CD4-positive, alpha-beta T cell treated with Interleukin-6 at 100 ng/mL for 8 hours (primary cell): ENCODE measurements at places on chromosomes 6 and 20.

DNA sequence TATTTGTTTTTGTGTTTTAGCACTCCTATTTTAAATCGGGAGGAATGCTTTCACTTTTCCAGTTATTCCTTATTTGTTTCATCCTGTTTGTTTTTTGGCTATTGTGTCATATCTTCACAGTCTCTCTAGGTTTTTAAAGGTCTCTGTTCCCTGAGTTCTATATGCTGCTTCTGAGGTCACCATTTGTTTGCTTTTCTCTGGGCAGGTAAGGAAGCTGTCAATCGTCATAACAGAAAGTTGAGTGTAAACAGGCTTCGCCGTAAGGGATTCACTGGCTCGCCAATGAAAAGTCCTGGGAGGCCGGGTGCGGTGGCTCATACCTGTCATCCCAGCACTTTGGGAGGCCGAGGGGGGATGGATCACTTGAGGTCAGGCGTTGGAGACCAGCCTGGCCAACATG is 48.7 kb upstream of the RPS6KA2 start:
- DNase-seq, result no peak

DNA sequence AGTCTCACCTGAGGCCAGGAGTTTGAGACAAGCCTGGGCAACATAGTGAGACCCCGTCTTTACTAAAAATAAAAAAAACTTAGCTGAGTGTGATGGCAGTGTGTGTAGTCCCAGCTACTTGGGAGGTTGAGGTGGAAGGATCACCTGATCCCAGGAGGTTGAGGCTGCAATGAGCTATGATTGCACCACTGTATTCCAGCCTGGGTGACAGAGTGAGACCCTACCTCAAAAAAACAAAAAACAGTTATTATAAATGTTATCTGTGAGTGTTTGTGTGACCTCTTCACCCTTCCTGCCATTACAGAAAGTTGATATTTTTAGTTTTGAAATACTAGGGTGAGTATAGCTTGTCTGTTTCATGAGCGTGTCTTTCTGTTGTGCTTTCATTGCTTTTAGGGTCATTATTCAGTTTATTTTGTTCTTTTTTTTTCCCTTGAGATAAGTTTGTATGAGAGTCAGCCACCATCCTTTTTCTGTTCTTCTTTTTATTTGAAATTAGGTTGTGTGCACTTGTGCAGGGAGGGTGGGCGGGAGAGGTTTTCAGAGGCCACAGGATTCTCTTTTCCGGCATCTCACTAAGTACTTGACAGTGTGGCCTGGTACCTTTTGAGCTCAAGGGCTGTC is 26.2 kb downstream of the CDYL start:
- no peak for DNase-seq

- DNase-seq, result no peak
Measured at GRCh38 chr20:62958388-62959100, 6.0 kb downstream of the SLC17A9 start.

GRCh38 chr6:72716916-72717315 is 95.1 kb downstream of the KCNQ5 start:
- DNase-seq, result no peak

DNA sequence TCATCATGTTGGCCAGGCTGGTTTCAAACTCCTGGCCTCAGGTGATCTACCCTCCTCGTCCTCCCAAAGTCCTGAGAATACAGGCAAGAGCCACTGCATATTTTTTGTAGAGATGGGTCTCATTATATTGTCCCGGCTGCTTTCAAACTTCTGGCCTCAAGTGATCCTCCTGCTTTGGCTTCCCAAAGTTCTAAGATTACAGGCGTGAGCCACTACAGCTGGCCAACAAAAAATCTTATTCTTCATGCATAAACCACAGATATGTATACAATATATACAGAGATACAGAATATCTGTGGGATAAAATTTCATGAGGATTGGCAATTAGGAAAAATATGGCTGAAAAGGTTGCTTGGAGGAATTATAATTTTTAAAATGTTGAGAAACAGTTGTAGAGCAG is 49.9 kb downstream of the SLC35A1 start:
- DNase-seq, result no peak

- no peak for DNase-seq
Measured at GRCh38 chr6:152600022-152600421, 37.1 kb downstream of the SYNE1 start.

GRCh38 chr20:25160897-25161296 is 34.6 kb upstream of the ENTPD6 start:
- DNase-seq, result no peak

GRCh38 chr6:106103728-106104109 is 17.6 kb downstream of the PRDM1 start:
- peak; percentile 60 for DNase-seq

GRCh38 chr20:21656308-21657067 is 49.0 kb upstream of the PAX1 start:
- no peak for DNase-seq

- no peak for DNase-seq
Measured at GRCh38 chr20:40960521-40960956, 68.1 kb upstream of the TOP1 start.

DNA sequence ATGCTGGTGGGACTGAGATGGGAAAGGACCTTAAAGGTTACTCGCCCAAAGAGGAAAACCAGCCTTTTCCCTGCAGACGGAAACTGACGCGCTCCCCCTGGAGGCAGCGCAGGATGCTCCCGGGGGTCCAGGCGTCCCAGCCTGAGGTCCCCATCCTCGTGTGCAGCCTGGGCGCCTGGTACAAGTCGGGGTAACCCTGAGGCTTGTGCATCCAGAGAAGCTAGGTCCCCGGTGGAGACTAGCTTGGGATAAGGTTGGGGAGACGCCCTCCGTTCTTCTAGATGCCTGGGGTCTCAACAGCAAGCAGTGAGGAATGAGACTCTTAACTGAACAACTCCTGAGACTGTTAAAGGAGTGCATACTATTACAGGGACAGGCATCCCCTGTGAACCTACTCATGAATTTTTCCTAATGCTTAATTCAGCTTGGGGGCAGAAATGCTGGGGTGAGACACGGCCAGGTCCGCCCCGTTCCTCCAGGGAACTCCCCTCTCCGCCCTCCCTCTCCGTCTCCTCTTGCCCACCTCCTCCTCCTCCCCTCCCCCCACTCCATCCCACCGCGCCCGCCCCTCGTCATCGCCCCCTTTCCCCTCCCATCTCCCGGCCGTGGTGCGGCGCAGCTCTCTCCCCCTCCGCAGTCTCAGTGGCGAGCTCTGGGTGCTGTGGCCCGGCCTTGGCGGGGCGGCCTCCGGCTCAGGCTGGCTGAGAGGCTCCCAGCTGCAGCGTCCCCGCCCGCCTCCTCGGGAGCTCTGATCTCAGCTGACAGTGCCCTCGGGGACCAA is at the start of gene PRSS35:
TSS of gene PRSS35 (plus strand) at position 634 of the 781 bp plus-strand sequence. CDS start 10,908 bp downstream, outside the sequence.
- DNase-seq, result no peak

DNA sequence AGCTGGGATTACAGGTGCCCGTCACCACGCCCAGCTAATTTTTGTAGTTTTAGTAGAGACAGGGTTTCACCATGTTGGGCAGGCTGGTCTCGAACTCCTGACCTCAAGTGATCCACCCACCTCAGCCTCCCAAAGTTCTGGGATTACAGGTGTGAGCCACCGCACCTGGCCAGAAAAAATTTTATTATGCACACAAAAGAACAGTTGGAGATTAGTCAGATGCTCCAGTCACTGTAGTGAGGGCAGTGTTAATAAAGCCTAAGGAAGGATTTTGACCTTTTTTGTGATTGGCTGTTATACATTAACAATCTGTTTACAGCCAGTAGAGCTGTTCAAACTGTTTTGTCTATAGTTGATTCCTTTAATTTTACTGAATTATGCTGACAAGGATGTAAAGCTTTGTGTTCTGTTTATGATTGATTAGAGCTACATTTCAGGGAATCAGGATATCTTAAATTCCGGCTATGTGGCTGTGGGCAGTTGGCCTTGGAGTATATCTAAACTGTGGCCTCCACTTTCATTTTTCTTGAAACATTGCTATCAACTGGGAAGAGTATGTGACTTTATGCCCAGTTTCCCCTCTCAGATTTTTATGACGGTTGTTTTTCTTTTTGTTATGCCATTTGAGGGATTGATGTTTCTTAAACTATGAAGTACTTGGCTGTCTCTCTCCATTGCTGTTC is 9.9 kb downstream of the ZSWIM3 start:
- no peak for DNase-seq

- no peak for DNase-seq
Measured at GRCh38 chr6:31587791-31588777, 2.0 kb downstream of the LST1 start.

- DNase-seq, result no peak
Measured at GRCh38 chr6:28371706-28372451, 22.1 kb downstream of the ZKSCAN3 start.

DNA sequence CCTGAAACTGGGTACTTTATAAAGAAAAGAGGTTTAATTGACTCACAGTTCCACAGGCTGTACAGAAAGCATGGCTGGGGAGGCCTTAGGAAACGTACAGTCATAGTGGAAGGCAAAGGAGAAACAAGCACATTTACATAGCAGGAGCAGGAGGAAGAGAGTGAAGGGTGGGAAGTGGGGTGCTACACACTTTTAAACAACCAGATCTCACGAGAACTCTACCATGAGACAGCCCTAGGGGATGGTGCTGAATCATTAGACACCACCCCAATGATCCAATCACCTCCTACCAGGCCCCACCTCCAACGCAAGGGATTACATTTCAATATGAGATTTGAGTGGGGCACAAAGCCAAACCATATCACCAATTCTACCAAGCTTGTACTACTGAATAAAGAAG is 7.4 kb upstream of the FNDC1 start:
- no peak for DNase-seq

DNA sequence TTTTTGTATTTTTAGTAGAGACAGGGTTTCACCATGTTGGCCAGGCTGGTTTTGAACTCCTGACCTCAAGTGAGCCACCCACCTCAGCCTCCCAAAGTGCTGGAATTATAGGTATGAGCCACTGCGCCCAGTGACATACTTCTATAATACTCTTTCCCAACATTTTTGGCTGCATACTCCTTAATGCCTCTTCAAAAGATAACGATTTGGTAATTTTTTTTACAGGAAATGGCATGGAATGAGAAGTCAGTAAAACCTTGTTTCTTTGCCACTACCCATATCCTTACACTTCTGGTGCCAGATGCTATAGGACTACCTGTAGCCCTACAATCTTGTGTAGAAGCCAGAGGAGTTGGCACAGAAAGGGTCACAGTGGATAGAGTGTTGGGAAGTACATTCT is 41.4 kb upstream of the SGK1 start:
- no peak for DNase-seq

DNA sequence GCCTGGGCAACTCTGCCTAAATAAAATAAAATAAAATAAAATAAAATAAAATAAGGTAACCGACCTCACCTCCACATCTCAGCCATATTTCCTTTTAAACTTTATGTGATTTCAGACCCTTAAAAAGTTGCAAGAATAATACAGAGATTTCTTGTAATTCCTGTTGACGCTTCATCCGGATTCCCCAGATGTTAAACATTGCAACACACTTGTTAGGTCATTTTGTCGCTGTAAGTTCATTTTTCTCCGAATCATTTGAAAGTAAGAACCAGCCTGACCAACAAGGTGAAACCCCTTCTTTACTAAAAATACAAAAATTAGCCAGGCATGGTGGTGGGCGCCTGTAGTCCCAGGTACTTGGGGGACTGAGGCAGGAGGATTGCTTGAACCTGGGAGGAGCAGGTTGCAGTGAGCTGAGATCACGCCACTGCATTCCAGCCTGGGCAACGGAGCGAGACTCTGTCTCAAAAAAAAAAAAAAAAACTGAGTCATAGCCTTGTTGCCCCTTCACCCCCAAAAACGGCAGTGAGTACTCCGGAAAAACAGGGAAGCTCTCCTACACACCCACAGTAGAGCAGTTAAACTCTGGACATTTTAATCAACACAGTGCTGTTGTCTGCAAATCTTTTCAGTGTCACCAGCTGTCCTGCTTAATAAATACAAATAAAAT is 5.9 kb downstream of the PYGB start:
- no peak for DNase-seq

GRCh38 chr6:72040111-72040510 is 153.8 kb downstream of the RIMS1 start:
- DNase-seq, result no peak

- DNase-seq, result no peak
Measured at GRCh38 chr6:63644668-63645326, 9.2 kb downstream of the PHF3 start.

DNA sequence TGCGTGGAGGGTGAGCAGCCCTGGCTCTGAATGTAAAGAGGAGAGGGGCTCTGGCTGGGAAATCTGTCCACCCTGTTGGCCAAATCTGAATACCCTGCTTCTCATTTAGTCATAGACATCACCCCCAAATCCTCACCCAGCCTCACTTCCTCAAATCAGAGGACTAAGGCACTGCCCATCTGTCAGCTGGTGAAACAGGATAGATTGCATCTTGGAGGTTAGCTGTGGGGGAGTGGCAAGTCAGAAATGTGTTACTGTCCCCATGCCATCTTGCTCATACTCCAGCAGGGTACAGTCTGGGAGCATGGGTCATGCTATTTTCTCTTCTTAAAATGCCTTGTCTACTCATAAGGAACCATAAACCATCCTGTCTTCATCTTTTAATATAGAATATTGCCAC is 9.5 kb upstream of the DTNBP1 start:
- DNase-seq, result no peak

GRCh38 chr6:159693894-159694545 is 979 bp upstream of the SOD2 start:
- DNase-seq, result peak; percentile 47

DNA sequence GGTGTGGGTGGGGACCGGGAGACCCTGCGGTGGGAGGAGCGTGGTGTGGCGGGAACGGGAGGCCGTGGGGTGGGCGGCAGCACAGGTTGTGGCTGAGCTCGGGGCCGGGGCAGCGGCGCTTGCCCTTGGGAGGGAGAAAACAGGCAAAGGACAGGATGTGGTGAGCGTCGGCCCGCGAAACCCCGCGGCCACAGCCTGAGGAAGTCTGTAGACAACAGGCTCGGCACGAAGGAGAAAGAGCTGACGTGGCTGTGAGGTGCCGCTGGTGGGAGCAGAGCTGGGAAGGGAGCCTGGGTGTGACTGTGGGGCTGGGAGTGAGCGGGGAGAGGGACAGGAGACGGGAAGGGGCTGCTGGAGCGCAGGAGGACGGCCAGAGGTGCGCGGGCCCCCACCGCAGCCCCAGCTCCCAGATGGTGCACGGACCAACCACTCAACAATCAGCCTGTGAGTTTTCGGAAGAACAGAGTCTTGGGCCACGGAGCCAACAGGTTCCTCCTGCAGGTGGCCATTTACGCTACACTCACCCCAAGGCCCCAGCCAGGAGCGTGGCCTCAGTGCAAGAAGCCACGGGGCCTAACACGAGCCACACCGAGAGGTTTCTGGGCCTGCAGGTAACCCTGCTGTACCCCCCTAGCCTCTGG is 202.8 kb downstream of the DLL1 start:
- DNase-seq, result peak; percentile 58

DNA sequence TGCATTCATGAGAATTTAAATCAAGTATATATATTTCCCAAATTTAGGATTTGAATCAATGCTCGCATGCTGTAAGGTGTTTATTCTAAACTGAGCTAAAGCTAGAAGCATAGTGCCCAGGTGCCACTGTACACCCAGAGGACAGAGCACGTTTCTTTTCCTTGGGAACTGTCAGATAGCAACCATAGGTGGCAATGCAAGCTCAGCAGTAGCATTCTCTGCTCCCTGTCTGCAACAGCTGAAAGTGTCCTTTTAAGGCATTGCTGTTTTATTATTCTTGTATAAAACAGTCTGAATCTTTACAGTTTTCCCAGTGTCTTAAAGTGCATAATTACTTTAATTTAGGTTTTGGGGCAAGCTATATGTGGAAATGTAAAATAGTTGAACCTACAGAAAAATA is 443.4 kb upstream of the MMS22L start:
- DNase-seq, result no peak
